Coronary artery (tissue), 2 donors: ENCODE measurements at places on chromosomes 4 and X.

GRCh38 chrX:136200466-136200865, 50.7 kb downstream of the MAP7D3 start:
- peak; percentile 68 for DNase-seq

GRCh38 chrX:34483980-34484379, 173.1 kb downstream of the TMEM47 start:
- no peak for DNase-seq

- no peak for DNase-seq
These were observed 45.0 kb downstream of the SLC9A7 start for GRCh38 chrX:46713672-46714490.

GRCh38 chr4:66123831-66124413, 453.6 kb upstream of the EPHA5 start:
- no peak for DNase-seq

DNA sequence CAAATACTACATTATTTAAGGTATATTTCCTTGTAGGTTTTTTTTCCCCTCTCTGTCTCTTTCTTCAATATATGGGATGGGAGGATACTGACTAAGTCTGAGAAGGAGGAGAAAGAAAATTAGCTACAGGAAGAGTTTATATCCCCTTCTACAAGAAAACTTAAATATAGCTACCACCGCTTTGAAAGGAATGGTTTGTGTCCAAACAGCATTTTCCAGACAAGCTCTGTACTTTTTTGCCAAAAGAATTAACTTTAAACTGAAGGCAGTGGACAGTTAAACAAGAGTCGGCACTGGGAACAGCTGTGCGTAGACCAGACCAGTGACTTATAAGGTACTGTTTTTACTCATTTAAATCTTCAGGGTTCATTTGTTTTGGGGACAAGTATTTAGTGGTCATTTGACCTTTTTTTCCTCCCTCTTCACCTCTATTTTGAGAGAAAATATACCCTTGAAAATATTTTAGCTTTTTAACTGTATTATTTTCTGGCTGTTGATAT, 303.7 kb downstream of the ARHGAP24 start:
- DNase-seq = no peak

GRCh38 chr4:47075262-47075661, 43.9 kb downstream of the GABRB1 start:
- no peak for DNase-seq

- no peak for DNase-seq
These were observed 81.2 kb downstream of the LIMCH1 start for GRCh38 chr4:41619161-41619560.
